Esophagus mucosa (tissue), 1 donor: ENCODE measurements at places on chromosomes 5 and 9. TPM values are rescaled to one million over a fixed set of nuclear protein-coding genes. Genes with fewer than 3 reads are reported as not detected.

The PAXX gene
- total RNA-seq, result 33.1 TPM

The HAUS6 gene
- total RNA-seq, result 5.6 TPM

The CRHBP gene
- total RNA-seq, result 0.36 TPM

The PRRT1B gene
- total RNA-seq, result not detected

The ZNF883 gene
- 1.0 TPM for total RNA-seq

The OR13C4 gene
- not detected for total RNA-seq

The MRPL36 gene
- 54.3 TPM for total RNA-seq

The SPINK7 gene
- 138 TPM for total RNA-seq

The EMB gene
- total RNA-seq, result 5.7 TPM
